ENCODE measurements at places on chromosomes 2 and 18.

DNA sequence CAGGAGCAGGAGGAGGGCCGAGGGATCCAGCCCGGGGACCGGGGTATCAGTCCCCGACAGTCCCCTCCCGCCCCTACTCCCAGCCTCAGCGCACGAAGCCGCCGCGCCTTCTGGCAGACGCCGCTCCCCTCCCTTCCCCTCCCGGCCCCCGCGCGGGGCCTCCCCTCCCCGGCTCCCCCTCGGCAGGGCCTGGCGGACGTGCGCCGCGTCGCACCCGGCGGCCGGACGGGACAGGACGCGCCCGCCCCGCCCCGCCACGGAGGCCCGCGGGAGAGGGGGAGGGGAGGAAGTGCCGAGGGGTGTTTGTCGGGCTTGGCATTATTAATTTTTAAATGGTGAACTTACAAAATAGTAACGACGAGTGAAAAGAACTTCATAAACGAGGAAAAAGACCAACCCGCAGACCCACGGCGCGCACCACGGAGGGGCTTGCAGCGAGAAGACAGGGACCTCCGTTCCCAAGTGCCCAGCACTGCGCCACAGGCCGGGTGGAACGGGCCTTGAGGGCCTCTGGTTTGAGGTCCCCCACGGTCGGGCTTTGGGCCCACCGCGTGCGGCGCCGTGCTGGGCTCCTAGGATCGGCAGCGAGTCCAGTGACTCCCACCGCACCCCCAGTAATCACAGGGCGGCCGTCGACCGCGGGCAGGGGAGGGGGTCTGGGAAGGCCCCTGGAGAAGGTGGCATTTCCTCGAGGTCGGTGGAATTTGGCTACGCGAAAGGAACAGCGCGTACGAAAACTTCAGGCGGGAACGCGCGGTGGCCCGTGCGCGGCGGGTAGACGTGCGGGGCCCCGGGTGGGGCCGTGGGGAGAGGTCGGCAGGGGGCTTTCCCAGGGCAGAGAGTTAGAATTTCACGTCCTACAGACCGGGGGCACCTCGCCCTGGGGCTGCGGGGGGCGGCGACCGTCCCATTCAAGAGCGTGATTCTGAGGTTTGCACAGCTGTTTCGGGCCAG is 954 bp upstream of the CTDSP1 start:
- no peak for DNase-seq

DNA sequence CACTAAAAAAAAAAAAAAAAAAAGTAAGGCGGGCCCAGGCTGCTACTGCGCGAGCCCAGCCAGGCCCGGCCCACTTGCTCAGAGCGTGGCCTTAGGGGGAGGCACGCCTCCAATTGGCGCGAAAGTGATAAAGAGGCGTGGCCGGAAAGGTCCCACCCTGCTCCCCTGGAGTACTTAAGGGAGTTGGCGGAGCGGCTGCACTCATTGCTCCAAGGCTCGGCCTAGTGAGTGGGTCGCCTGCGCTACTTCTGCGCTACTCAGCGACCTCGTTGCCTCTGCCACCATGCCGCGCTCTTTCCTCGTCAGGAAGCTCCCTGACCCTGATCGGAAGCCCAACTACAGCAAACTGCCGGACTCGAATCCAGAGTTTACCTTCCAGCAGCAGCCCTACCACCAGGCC is 36.9 kb downstream of the UNC80 start:
- DNase-seq, result no peak

- DNase-seq, result no peak
Measured at GRCh38 chr18:64639536-64639935, 490.6 kb upstream of the LINC00305 start.

DNA sequence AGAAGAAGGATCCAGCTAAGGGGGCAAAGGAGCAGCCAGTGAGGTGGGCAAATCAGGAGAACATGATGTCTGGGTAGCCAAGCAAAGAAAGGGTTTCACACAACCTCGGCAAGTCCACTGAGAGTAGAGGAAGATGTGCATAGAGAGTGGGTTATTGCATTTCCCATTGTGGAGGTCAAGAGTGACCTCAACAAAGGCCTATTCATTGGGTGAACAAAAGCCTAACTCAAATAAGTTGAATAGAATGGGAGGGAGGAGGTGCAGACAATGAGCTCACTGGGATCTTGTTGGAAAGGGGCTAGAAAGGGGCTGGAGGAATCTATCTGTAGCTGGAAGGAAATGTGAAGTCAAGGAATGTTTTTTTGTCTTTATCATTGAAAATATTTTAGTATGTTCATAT is 14.0 kb upstream of the PDCL3 start:
- DNase-seq, result no peak

- DNase-seq, result no peak
Measured at GRCh38 chr18:56804395-56804794, 153.2 kb downstream of the WDR7 start.

DNA sequence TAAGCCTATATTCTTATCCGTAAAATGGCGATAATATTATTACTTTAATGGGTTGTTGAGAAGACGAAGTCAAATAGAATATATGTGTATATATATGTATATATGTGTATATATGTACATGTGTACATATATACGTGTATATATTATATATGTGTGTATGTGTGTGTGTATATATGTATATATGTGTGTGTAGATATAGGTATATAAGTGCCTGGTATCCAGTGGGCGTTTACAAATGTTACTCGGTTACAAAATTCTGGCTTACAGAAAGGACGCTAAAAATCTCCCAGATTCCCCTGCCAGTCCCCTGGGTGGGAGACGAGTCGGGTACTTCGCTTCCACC is 295 bp upstream of the MTX2 start:
- DNase-seq, result no peak

DNA sequence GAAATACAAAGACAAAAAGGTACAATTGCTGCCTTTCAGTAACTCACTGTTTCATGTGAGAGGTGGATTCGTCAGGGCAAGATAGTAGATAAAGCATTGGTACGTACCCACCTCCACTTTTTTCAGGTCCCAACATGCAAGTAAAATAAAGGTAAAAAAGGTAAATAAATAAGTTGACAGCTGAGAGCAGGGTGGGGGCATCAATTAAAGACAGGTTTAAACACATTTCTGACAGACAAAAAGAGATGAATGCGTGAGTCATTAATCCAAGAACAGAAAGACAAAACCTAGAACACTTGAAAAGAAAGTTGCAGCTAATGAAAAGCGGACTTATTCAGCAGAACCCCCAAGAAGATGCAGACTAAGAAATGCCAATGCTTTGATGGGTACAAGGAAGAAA is 979.6 kb upstream of the CDH2 start:
- DNase-seq, result no peak

- no peak for DNase-seq
Measured at GRCh38 chr18:56289381-56289780, 349.0 kb downstream of the TXNL1 start.

Measured in NCI-H2107 (cell line).